Caco-2 (cell line): ENCODE measurements at places on chromosomes 11 and 22.
A peak's percentile ranks its signal among the peaks of the same experiment; 100 is the strongest.

- no peak for DNase-seq
These were observed 19.6 kb upstream of the C11orf96 start for GRCh38 chr11:43922744-43923405.

GRCh38 chr11:33545931-33546330, 154.7 kb downstream of the C11orf91 start:
- DNase-seq = no peak

- DNase-seq = peak; percentile 55
These were observed 39.2 kb downstream of the HEPHL1 start for GRCh38 chr11:94060401-94060800.

GRCh38 chr22:42282252-42282942, 11.9 kb upstream of the TCF20 start:
- DNase-seq = no peak

- no peak for DNase-seq
These were observed 30.6 kb downstream of the KIRREL3 start for GRCh38 chr11:126969865-126970479.

DNA sequence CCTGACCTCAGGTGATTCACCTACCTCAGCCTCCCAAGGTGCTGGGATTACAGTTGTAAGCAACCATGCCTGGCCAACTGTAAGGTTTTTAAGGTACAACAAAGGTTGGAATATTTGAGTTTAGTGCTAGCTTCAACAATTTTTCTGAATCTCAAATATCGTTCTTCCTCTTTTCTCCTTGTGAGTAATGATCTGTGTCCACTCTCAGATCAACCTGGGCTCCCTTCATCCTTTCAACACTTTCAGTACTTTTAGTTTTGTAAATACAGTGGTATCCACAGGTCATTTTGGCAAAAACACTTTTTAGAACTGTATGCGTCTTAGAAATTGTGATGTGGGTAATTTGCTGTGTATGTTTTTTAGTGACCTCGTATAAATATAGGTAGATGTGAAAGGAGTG, 7.9 kb downstream of the PACS1 start:
- DNase-seq = no peak

DNA sequence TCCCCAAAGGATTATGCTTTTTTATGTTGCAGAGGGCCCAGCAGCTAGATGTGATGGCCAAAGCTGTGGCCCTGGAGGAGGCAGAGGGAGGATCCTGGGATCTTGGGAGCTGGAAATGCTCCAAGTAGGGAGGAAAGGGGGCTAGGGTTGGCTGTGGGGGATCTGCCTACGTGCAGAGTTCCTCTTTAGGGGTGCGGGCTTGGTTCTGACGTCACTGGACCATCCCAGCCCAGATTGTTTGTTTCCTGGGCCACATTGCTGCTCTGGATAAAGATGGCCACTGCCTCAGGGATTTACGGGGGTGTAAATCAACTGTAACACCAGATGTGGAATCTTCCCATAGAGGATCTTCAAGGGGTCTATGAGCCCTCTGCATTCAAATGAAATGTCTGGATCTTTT, 110.3 kb upstream of the SYT13 start:
- DNase-seq = no peak

DNA sequence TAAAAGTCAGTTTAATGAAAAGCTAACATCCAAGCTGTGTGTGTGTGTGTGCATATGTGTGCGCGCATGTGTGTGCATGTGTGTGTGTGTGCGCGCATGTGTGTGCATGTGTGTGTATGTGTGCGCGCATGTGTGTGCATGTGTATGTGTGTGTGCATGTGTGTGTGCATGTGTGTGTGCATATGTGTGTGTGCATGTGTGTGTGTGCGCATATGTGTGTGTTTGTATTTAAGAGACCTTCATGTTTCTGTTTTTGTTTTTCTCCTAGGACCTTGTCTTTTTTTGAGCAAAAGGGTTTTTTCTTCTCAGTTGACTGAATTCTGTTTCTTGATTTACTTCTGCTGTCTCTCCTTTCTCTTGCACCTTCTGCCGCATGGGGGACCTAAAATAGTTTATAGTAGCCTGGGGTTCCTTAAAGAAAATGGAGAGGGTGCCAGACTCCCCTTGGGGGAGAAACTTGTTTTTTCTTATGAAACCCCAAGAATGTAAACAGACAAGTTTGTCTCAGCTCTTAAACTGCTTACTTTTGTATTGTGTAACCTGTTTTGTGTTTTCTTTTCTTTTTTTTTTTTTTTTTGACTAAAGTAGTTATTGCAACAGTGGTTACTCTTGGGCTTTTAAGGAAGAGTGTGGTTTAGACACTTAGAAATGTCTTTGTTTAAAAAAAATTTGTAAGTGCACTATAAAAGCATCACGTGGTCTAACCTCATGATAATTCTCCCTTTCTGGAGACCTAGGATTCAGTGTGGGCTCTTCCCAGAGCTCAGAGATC, 53.0 kb downstream of the OSBPL5 start:
- no peak for DNase-seq

GRCh38 chr11:73344191-73344607, 32.0 kb upstream of the RELT start:
- DNase-seq = no peak

- no peak for DNase-seq
These were observed 72.9 kb upstream of the EED start for GRCh38 chr11:86171627-86172026.
